T-helper 17 cell (primary cell): ENCODE measurements at places on chromosomes 7 and 10. TPM values are rescaled to one million over a fixed set of nuclear protein-coding genes. Genes with fewer than 3 reads are reported as not detected.

GRCh38 chr7:105662998-105663397 is 81.7 kb upstream of the EFCAB10 start:
- no peak for DNase-seq

GRCh38 chr10:75679536-75679935 is 248.1 kb downstream of the LRMDA start:
- DNase-seq = no peak

DNA sequence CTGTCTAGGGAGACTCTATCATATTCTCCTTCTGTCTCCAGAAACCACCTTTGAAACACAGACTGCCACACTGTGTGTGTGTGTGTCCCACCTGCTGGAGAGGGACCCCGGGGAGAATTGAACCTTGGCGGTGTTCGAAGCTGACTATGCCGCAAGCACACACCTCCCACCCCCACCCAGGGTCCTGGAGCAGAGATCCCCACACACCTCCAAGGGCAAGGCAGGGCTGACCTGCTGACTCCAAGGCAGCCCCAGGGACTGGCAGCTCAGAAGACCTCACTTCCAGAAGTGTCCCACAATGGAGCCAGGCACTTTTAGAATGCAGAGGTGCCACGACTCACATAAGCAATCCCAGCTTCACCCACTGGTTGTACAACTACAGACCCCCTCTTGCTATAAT is 13.1 kb downstream of the DRGX start:
- no peak for DNase-seq

Gene SEMA3D
- total RNA-seq = 0.12 TPM

Gene CADPS2
- not detected for total RNA-seq

Gene PALD1
- total RNA-seq = 0.07 TPM

DNA sequence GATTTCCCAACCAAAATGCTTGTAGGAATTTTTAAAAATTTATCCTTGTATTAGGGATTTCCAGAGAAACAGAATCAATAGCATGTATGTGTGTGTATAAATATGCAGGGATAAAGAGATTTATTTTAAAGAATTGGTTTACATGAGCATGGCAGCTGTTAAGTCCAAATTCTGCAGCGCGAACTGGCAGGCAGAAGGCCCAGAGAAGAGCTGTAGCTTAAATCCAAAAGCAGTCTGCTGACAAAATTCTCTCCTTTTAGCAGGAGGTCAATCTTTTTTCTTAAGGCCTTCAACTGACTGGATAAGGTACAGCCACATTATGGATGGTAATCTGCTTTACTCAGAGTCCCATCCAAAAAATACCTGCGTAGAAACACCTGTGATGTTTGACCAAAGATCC is 42.0 kb downstream of the PRR15 start:
- DNase-seq = no peak

DNA sequence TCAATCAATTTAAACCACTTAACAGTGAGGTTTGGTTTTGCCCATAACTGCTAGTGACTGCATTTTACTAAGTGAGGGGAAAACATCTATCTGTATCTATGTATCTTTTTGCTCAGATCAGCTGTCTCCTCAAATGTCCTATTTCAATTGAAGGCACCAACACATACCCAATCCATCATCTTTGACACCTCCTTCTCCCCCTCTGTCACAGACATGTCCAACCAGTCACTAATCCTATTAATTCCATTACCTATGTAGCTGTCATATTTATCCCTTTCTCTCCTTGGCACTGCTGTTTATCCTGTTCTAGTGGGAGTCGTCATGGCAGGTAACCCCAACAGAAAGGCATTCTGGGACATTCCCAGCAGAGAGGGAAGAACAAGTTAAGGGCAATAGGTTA is 975.2 kb upstream of the AUTS2 start:
- no peak for DNase-seq

- DNase-seq = no peak
Measured at GRCh38 chr10:28681928-28682750, 4.8 kb downstream of the BAMBI start.

Gene ABCA13
- total RNA-seq = not detected

- DNase-seq = no peak
Measured at GRCh38 chr10:46297406-46298204, 10.8 kb downstream of the ANTXRL start.

Gene GPR26
- total RNA-seq = not detected

Gene SAMD9
- total RNA-seq = 25.4 TPM

DNA sequence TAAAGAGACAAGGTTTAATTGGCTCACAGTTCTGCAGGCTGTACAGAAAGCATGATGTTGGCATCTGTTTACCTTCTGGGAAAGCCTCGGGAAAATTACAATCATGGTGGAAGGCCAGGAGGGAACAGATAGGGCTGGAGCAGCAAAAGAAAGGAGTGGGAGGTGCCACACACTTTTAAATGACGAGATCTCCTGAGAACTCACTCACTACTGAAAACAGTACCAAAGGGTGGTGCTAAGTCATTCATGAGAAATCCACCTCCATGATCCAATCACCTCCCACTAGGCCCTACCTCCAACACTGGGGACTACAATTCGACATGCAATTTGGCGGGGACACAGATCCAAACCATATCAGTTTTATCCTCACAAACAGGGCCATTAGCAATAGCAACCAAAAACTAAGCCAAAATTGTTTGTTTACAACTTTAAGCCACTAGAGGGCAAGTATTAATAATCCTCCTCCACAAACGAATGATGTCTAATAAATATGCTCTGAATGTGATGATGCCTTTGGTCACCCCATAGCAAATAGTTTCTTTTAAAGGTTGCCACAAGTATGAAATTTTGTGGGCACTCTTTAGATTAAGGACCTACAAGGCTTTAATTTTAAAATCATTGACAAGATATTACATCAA is 129.2 kb upstream of the NRBF2 start:
- DNase-seq = no peak

- DNase-seq = no peak
Measured at GRCh38 chr7:159019111-159019510, 125.6 kb downstream of the VIPR2 start.

Gene FOXI2
- total RNA-seq = not detected

GRCh38 chr10:130891066-130891465 is 420.5 kb downstream of the TCERG1L start:
- no peak for DNase-seq

DNA sequence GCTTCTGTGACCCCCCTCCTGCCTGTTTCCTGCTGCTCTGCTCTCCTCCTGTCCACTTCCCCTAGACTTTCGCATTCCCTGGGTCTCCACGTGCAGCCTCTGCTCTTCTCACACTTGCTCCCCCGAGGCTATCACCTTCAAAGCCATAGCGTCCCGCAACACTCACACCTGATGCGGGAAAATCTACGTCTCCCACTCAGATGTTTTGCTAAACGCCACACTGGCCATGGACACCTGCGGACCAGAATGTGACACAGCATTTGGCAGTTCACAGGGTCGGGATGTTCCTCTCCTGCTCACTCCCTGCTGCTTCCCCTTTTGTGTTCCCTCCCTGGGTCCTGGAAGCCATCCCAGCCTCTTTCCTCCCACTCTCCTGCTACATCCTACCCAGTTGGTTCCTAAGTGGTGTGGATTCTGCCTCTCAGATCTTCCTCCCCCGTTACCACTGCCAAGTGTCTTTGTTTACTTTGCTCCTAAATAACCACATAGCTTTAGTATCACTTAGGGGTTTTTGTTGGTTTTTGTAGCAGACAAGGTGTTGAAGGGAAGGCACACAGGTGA is 33.7 kb upstream of the RBM33 start:
- DNase-seq = no peak

GRCh38 chr7:98418636-98419315 is 17.9 kb upstream of the BAIAP2L1 start:
- no peak for DNase-seq

Gene ENKUR
- 0.85 TPM for total RNA-seq

GRCh38 chr7:94933256-94933990 is 26.0 kb downstream of the PPP1R9A start:
- no peak for DNase-seq

Gene MMRN2
- 0.42 TPM for total RNA-seq

Gene CYCS
- 143 TPM for total RNA-seq
